GDM1 (cell line): ENCODE measurements at places on chromosomes 5 and 9.

GRCh38 chr9:136644593-136645351, 17.9 kb upstream of the EGFL7 start:
- peak; percentile 64 for DNase-seq

- no peak for DNase-seq
Observed at GRCh38 chr9:72931437-72931836, 21.4 kb downstream of the ALDH1A1 start.

DNA sequence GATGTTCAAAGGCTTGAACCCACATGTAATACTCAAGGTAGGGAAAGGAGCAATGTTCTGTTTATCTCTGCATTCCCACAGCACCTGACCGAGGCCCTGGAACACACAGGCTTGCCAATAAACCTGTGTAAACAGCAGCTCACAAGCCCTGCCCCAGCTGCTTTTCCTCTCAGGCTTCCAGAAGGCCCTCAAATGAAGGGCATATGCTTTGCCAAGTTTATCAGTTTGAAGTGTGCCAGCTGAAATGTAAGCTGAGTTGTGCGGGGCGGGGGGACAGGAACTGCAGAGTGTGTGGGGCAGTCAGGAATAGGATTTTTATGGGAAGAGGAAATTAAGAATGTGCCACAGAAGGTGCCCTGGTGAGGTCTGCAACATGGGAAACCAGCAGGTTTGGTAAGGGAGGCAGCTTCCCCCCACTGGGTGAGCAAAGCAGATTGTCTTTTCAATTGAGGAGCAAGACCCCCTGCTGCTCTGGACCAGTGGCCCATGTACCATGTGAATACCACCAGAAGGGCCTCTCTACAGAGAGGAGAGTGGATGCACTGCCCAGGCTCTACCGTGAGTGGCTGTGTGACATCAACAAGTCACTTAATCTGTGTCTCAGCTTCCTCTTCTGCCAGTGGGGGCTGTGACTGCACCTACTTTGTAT, 194.8 kb downstream of the SPOCK1 start:
- DNase-seq, result no peak

DNA sequence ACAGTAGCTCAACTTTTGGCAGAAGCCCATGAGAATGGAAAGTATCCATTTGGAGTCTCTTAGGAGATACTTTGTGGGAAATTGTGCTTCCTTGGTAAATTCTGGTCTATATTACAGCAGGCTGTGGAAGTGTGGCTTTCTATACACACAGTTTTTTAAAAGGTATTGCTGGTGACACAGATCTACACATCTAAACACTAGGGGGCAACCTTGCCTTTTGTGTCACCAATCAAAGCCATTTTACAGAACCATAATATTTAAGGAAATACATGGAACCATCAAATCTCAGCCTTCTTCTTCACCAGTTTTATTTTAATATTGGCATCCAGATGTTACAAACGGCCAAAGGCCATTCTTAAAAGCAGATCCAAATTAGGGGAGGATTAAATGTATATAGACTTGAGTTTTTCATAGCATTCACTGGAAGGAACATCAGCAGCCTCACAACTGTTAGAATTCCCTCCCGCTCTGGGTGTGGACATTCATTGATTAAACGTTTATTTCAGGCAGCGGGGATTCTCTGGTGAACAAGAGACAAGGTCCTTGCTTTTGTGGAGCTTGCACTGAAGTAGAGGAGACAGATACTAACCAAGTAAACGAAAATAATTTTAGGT, 132.4 kb upstream of the EPB41L4A start:
- DNase-seq, result peak; percentile 36

DNA sequence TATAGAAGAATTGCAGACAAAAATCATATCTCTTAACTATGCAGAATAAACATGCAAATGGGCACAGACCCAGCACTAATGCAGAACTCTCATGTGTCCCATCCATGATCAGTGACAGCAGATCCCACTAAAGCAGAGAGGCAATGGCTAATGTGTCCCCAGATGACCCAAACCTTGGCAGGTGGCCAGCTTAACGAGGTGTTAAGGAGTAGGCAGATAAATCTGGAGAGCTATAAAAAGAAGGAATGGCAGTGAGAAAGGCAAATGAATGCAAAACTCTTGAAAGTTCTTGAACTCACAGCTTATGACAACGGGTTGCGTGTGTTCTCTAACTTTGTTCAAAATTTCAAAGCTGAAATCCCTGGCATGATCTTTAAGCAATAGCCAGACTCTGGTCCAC, 265.4 kb downstream of the RASEF start:
- no peak for DNase-seq

- no peak for DNase-seq
Observed at GRCh38 chr5:115992848-115993350, 30.6 kb downstream of the LVRN start.

- no peak for DNase-seq
Observed at GRCh38 chr5:147835386-147835798, 3.9 kb upstream of the SPINK1 start.

GRCh38 chr5:96331210-96331609, 101.8 kb downstream of the PCSK1 start:
- no peak for DNase-seq

DNA sequence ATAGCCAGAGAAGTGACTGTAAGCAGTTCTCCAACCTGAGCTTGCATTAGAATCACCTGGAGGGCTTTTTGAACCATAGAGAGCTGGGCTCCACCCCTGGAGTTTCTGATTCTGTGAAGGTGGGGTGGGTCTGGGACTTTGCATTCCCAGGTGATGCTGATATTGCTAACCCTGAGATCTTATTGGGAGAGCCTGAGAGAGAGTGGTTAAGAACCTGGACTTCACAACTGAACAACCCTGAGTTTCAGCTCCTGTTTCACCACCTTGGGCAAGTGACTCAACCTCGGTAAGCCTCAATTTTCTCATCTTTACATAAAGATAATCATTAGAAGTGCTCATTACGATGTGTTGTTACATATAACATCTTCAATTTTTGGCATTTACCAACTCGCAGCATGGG, 498.6 kb downstream of the EBF1 start:
- DNase-seq, result no peak

- DNase-seq, result no peak
Observed at GRCh38 chr5:143094087-143094521, 309.4 kb downstream of the NR3C1 start.

DNA sequence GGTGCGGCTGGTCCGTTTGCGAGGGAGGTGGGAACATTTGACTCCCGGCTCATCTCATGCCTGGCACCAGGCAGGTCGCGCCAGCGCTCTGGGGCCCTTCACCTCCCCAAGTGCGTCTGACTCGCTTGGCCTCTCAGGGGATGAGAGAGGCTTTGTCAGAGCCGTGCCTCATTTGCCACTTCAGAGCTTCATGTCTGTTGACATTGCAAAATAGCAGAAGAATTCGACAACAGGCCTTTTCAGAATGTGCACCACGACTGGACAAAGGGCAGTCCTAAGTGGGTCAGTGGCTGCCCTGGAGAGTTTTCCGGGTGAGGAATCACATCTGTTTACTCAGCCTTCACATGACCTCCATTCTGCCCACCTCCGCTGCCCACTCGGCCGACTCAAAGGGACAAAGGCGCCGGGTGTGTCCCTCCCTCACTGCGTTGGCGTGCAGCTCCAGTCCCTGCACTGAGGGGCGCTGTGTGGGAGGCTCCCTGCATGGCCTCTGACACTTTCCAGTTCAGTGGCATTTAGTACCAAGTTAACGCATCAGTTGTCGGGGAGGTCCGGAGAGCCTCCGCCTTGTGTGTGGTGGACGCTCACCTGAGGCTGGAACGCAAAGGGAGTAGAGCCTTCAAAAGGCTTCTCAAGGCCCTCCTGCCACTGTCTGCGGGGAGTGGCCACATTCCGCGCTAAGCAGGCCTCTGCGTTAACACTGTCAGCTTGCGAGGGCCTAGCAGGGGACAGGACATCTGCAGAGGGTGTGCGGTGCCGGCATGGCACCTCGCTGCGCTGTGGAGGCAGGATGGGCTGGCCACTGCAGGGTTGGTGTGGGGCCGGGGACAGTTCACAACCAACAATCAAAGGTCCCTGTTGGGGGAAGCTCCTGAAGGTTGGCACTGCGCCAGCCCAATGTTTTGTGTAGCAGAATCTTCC, 171.5 kb downstream of the NXNL2 start:
- no peak for DNase-seq

GRCh38 chr5:161095953-161096352, 243.9 kb upstream of the ATP10B start:
- DNase-seq, result no peak

DNA sequence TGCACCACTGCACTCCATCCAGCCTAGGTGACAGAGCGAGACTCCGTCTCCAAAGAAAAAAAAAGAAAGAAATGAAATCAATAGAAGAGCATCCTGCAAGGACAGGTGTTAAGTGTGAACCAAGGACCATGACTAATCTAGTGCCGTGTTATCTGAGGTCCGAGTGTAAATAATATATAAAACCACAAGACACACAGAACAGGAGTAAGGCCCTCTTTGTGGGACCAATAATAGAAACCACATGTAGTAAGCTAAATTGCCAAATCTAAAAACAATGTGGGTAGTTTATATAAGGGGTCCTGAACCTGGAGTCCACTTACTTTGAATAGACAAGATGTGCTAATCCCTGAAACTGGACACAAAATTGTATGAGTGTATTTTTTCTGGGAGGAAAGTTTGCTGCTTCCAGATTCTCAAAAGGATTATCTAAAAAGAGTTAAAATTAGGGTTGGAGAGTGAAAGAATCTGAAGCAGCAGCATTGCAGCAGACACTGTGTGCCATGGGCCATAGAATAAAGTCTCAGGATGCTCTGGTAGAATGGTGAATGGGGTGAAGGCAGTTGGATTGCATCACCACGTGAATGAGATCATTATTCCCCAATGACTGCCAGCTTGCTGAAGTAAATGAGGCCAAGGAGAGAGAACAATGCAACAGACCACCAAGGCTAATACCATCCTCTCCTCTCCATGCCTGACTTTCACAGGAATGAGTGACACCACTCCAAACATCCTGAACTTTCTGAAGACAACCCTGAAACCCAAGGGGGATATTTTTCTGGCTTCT, 222.7 kb downstream of the DCP2 start:
- no peak for DNase-seq

GRCh38 chr9:34522971-34523797, at the start of gene ENHO:
ENHO (minus strand) TSS chr9:34522990; CDS start chr9:34521695, 1,295 bp downstream.
- peak; percentile 90 for DNase-seq

GRCh38 chr5:84370176-84370575, 14.5 kb downstream of the EDIL3 start:
- no peak for DNase-seq

DNA sequence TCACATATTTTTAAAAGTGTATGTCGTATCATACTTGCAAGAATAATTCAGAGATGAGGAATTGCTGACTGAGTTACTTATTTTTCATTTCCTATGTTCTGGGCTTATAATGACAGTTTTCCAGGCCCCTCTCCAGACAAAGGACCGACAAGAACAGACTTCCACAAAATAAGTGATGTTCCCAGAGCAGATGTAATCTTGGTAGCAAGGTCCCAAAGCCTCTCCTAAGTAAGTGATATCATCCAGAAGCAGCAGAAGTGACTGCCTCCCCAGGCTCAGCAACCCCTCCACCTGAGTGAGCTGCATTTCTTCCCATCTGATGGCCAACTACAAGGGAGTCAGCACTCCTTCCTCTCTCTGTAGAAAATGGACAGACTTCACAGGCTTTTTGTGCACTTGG, 57.1 kb downstream of the SEMA6A start:
- DNase-seq, result no peak

- DNase-seq, result peak; percentile 50
Observed at GRCh38 chr9:35748858-35749514, at the start of the genes GBA2 and RGP1. GBA2 (minus strand) TSS chr9:35749228; CDS start chr9:35748704, 524 bp downstream. RGP1 (plus strand) TSS chr9:35749287; CDS start chr9:35749756, 469 bp downstream.

GRCh38 chr5:64771736-64772135, 3.0 kb downstream of the CWC27 start:
- DNase-seq, result no peak

DNA sequence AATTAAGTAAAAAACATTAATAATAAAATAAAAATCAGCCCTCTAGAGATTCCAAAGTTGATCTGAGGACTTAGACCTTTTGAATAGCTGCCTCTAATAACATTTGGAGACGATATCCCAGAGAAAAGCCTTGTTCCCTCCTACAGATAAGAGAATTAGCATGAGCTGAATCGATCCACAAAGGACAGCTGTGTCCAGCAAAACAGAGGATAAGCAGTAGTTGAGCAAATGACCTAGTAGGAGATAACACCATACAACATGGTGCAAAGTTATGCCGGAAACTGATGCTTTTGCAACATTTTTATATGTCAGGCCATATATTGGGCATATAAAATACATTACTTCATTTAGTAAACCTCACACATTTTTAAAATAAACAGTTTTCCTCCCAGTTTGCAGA, 212.2 kb upstream of the PRR16 start:
- DNase-seq, result no peak

DNA sequence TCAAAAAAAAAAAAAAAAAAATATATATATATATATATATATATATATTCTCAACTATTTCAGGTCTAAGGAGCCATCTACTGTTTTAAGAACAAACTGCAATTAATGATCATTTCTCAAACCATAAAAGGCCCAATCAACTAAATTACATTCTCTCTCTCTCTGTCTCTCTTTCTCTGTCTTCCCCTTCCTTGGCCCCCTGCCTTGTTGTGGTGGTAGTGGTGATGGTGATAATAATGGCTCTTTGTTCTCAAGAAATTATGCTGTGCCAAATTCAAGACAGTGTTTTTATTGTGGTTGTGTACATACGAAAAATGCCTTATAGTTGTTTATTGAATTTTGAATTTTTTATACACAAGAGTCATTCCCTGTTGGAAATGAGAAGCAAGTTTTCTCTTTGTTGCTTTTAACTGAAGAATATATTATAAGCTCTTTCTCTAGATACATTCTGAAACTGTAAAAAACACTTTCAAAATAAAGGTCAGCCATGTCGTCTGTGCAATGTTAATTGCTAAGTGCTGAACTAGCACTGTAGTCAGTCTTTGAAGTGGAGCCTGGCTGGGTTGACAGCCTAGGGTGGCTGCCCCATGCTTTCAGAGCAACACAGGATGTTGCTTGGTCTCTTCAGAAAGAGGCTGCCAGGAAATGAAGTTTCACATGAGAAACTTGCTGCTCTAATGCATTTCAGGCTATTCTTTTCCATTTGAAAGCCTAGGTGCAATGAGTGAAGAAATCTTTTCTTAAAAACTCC, 96.0 kb downstream of the HINT1 start:
- DNase-seq, result no peak

- DNase-seq, result no peak
Observed at GRCh38 chr9:82513242-82513751, 524.7 kb downstream of the SPATA31D1 start.

DNA sequence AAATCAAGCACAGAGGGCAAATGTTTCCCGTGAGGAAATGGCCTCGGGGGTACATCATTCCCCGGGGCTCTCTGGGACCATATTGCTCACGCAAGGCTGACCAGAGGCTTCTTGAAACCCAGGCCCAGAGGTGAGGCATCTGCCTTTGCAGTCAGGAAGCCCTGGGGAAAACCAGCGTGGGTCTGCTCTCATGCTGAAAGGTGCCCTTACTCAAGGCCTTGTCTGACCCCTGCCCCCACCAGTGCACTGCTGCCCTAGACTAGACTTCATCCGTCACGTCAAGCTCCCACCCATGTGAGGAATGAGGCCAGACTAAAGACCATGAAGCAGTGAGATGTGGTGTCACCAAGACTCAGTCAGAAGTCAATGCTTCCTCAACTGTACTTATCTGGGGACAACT, 66.1 kb downstream of the PAX5 start:
- DNase-seq, result no peak
